ENCODE measurements at places on chromosomes 7 and 10.

- no peak for DNase-seq
These were observed 263.6 kb downstream of the DOCK4 start for GRCh38 chr7:111942450-111943081.

DNA sequence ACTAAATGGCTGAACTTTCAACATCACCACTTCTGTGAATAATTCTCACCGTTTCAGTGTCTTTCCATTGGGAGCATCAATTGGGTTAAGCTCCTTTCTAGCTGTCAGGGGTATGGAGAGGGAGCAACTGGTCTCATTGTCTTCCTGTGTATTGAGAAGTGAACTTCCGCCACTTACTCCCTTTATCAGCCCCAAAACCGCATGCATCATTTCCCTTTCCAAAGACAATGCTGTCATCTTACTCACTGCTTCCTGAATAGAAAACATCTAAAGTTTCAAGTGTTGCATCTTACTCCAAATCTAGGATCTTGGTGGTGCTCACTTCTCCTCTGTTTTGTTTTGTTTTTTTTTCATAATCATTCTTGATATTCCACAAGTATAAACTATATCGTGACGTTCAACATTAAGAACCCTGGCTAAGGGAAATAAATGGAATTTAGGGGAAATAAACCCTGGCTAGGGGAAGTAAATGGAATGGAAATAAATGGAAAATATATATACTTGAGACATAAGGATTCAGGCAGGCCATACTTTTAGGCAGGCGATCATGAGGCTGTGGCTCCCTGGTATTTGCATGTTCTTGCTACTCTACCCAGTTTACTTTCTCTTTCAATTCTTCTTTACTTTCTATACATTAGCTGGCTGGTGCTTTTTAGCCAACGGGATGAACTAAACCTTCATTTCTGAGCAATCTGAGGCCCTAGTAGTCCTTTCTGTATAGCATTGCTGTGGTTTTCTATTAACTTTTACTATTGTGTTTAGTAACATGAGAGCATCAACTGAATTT is 371.9 kb downstream of the BMPER start:
- DNase-seq = no peak

DNA sequence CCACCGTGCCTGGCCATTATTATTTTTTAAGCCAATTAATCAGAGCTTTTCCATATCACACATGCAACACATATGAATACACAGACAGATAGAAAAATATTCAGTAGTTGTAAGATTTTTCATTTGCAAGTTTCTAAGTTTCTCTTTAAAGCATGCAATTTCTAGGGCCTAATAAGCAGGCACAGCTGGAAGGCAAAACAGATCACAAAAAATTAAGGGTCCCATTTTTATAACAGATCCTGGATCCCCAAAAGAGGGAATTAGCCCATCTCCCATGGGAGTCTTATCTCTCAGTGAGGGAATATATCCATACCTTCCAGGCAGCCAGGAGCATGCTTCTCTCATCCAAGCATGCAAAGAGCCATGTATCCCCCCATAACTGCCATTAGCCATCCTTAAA is 31.2 kb upstream of the ZNF365 start:
- DNase-seq = no peak

DNA sequence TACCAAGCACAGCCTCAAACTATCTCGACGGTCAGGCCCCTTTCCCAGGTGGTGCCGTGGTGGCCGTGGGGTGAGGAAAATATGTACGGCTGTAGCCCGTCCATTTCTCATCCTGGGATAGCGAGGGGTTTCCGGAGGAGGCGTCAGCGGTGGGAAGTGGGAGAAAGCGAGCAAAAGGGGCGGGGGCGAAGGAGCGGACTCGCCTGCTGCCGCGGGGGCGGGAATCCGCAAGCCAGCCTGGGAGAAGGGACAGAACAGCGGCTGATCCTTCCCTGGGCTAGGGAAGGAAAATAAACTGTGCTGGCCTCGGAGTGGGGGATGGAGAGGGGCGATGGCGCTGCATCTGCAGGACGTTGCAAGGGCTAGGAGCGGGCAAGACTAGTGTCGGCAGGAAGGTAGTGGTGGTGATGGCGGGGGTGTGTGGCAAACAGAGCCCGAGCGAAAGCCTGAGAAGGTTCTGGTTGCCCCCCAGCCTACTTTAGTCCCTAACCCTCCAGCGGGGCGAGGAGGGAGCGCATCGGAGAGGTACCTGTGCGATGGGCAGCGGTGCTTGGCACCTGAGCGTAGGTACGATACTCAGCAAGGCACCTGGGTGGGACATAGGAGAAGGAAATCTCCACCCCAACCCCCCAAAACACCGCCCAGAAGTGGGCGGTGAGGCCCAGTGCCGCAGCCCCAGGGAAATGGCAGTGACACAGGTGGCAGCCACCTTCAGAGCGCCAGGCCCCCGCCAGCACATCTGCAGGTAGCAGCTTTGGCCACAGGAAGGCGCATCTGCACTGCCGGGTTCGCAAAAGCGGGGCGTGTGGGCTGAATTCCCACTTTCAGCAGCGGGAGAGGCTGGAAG is 49.9 kb upstream of the STEAP1B start:
- peak; percentile 91 for DNase-seq

DNA sequence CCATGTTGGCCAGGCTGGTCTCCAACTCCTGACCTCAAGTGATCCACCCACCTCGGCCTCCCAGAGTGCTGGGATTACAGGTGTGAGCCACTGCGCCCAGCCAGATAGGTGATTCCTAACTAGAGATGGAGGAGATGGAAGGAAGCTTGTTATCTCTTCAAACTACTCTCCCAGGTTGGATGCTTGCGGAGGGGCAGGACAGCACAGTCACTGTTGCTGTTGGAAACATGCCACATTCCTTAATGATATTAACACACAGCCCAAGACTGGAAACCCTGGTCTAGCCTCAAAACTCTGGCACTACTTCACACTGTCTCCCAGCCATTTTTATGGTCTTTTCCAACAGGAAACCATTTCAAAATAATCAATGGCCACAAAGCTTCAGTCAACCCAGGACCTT is 468.8 kb upstream of the NRP1 start:
- DNase-seq = no peak

- peak; percentile 88 for DNase-seq
These were observed 701.4 kb downstream of the PARD3 start for GRCh38 chr10:34113504-34114225.

DNA sequence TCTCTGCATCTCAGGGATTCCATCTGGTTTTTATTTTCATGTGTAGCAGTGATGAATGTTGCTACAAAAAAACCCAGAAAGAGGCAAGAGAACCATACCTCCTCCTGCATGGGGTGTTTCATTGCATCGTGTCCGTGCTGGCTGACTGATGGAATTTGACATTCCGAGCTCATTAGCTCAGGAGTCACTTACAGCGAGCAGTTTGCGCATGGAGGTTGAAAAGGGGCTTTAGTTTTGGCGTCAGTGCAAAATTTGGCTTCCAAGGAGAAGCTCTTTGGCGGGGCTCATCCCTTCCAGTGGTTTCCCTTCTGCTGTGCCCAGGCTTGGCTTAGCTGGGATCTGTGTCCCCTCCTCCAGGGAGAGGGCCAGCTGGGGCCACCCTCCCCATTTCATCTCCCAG is 25.8 kb downstream of the EMX2 start:
- DNase-seq = no peak

GRCh38 chr10:3471472-3471871 is 298.9 kb upstream of the PITRM1 start:
- DNase-seq = no peak

DNA sequence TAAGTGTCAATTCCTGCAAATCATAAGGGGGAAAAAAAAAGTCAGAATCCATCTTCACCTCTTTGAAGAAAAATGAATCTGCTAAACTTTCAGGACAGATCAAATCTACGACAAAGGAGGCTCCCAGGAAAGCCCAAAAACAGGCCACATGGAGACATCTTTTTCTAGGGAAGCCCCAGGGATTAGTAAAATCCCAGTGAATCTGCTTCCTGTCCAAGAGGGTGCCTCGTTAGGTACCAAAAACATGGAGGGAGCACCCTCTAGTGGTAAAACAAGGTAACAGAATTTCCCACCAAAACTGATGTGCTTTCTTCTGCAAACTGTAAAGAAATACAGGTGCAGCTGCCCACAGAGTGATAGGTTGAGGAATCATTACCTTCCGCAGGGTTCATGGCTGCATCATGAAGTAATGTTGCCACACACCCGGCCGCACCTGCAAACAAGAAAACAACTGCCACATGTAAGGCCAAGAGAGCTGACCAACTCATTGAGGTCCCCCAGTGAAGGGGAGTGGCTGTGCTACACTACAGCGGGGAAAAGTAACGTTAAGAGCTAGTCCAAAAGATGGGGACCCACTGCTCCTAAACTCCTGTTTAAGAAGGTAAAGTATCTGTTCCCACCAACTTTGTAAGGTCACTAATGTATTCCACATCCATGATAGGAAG is 7.9 kb downstream of the SLC25A28 start:
- no peak for DNase-seq

Measured in esophagus muscularis mucosa (tissue), 4 donors.